ENCODE measurements at places on chromosomes 13 and 19.

DNA sequence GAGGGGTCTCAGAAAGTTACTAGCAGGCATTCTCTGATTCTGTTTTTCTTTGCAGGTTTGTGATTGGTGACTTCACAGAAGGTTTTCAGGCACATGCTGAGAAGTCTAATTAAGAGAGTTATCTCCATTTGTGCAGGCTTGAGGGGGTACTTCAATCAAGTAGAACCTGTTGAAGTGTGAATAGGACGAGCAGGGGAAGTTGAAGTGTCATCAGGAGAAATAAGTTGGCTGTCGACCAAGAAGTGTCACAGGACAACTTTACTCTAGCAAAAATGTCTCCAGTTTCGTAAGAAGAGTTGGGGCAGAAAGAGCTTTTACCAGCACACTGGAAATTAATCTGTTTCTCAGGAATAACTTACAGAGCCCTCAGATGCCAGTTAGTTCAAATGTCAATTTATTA is 576.5 kb upstream of the SLITRK5 start:
- DNase-seq = no peak

GRCh38 chr13:24671386-24672113 is 8.7 kb upstream of the ATP12A start:
- DNase-seq = no peak

DNA sequence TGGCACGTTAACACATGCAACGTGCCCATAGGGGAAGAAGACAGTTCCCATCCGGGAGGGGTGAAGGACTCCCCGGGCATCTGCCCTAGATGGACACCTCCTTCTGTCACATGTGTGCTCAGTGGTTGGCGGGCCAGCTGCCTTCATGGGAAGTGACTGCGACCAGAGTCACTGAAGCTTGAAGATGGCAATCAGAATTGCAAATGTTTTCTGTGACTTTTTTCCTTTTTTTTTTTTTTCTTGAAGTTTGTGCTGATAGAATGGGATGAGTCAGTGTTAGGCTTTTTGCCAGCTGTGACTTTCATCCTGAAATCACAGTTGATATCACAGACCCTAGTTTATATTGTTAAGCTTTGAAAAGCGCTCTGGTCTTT is 109.2 kb upstream of the MCF2L start:
- DNase-seq = no peak

GRCh38 chr19:49472936-49473335 is 1.1 kb upstream of the FLT3LG start:
- DNase-seq = no peak

DNA sequence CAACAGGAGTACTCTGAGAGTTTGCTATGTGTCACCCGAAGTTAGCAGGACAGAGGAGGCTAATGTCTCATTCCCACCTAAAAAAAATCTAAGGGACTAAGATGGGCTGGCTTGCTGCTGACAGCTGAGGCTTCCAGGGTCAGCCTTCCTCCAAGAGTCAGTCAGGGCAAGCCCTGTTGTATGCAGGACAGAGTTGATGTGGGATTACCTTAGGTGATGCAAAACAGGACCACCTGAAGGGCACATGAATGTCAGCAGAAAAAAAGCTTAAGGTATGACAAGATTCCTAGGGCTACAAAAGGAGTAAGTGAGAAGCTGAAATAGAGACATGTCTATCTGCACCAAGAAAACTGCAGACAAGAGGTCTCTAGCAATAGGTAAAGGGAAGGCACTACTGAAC is 151.5 kb downstream of the NHLRC3 start:
- DNase-seq = no peak

DNA sequence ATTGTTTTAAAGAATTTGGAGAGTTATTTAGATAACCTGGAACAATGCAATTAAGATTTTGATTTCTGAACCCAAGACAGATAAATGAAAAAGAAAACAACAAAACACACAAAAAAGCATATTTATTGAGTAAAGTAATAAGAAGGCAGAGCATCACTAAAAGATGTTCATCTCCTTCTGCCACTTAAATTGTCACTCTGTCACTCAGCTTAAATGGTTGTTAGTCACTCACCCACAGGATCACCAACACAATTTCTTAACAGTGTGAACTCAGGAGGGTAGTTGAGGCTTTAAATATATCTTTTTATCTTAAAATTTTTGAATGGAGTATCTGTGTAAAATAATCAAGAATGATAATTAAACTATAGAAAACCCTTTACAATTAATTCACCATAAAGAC is 1215.5 kb upstream of the PCDH20 start:
- no peak for DNase-seq

- no peak for DNase-seq
These were observed 175.6 kb upstream of the SLITRK6 start for GRCh38 chr13:85974608-85975366.

DNA sequence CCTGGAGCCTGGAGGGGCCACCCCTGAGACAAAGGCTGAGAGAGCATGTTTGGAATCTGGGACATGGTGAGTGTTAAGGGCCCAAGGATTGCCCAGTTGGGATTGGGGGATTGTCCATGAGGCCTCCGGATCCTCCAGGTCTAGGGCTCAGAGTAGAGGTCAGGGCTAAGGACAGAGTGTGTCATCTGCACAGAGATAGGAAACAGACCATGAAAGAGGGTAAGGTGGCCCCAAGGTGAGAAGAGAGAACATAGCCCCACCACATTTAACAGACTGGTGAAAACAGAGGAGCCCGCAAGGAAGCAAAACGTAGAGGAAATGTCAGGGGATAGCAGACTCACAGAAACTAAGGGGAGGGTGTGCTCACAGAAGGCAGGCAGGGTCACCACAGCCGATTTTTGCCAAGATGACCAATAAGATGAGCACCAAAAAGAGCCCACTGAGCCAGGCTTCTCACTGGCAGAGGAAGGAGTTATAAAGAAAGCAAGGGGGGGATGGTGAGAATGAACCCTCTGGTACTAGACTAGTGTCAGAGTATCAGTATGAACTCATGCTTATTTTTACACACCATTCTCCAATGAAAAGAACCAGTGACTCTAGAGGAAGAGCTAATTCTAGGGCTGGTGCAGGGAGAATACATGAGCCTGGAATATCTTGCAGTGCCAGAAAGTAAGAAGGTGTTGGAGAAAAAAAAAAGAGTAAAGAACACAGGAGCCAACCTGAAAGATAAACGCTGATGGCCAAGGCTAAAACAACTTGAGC is 17.5 kb downstream of the DYRK1B start:
- DNase-seq = no peak

GRCh38 chr13:51894239-51894638 is 32.5 kb downstream of the CCDC70 start:
- no peak for DNase-seq

DNA sequence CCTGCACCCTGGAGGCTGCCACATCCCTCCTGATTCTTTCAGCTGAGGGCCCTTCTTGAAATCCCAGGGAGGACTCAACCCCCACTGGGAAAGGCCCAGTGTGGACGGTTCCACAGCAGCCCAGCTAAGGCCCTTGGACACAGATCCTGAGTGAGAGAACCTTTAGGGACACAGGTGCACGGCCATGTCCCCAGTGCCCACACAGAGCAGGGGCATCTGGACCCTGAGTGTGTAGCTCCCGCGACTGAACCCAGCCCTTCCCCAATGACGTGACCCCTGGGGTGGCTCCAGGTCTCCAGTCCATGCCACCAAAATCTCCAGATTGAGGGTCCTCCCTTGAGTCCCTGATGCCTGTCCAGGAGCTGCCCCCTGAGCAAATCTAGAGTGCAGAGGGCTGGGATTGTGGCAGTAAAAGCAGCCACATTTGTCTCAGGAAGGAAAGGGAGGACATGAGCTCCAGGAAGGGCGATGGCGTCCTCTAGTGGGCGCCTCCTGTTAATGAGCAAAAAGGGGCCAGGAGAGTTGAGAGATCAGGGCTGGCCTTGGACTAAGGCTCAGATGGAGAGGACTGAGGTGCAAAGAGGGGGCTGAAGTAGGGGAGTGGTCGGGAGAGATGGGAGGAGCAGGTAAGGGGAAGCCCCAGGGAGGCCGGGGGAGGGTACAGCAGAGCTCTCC is 6.9 kb upstream of the CEACAM5 start:
- DNase-seq = no peak

DNA sequence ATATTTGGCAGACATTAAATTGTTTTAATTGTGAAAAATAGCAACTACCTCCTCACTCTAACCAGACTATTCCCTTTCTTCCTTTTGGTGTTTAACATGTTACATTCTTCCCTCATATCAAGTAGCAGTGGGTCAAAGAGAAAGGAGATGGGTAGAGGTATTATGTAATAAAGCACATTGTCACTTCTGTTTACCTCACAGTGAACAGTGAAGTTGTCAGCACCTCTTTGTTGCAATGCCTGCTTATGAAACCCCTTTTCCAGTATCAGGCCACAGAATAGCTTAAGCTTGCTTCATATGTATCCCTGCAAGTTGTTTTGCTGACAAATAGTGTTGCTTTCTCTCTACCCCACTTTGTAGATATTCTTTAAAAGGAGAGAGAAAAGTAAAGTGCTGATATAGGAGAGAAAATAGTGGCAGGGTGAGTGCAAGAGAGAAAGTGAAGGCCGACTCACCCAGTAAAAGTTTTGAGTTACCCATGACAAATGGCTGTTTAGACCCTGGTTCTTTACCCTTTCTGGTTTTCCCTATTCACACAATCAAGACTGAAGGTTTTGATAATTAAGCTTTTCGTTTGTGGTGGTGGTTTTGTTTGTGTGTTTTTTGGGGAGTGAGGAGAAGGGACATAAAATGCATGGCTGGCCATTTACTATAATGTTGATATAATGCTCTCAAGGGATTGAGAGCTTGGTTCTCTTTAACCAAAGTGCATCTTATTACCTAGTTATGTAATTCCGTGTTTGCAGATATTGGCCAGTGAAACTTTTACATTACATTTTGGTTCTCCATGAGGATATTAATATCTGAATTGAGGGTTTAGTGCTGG is 3.7 kb downstream of the ITM2B start:
- DNase-seq = no peak

- no peak for DNase-seq
These were observed 1.3 kb downstream of the SLC25A42 start for GRCh38 chr19:19064811-19065745.

DNA sequence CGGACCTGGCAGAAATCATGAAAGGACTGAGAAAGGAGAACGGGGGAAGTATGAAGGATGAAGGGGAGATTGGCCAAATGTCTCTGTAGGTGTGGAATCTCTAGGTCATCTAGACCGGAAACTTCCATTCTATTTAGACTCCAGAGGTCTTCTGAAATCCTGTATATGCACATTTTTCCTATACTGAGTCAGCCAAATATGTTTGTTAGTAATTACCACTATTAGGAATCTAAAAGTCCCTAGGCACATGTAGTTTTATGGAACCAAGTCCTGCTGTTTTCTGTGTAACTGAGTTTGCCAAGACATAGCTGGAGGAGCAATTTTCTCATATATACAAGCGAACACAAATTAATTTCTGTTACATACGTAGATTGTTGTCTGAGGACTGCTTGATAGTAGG is 498.1 kb downstream of the GPC5 start:
- DNase-seq = no peak

- DNase-seq = no peak
These were observed 23.5 kb downstream of the FAM187B start for GRCh38 chr19:35204799-35205732.

- no peak for DNase-seq
These were observed 6.3 kb downstream of the BICRA start for GRCh38 chr19:47615230-47615629.

- no peak for DNase-seq
These were observed 7.5 kb upstream of the TSHZ3 start for GRCh38 chr19:31356587-31357314.

All from T1000 (cell line).